ENCODE measurements at places on chromosomes 13 and 19.

DNA sequence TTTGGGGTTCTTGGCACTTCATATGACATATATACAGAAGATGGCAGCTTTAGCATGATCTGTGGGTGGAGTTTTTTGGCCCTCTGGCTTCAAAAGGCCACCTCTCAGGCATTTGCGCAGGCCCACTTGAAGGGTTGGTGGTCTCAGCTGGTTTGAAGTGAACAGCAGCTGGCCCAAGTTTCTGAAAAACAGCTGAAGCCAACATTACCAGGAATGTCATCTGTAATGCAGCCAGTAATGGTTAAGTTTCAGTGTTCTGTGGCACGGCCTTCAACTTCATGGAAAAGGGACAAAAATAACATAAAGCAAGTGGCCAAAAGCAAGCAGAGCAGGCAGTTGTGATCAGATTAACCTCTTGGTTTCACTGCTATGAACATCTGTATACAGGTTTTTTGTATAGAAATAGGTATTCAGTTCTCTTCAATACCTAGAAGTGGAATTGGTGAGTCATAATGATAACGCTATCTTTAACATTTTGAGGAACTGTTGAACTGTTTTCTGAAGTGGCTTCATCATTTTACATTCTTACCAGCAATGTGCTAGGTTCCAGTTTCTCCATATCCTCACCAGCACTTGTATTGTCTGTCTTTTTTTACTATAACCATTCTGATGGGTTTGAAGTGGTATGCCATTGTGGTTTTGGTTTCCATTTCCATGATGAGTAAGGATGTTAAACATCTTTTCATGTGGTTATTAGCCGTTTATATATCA is 245.4 kb downstream of the SHISA2 start:
- H3K27ac ChIP-seq: no peak overlapping the region
- no peaks in the 10 kb centered on the region for H3K36me3 ChIP-seq
- H3K4me3 ChIP-seq: no peak overlapping the region
- H3K27me3 ChIP-seq: peaks cover 31% of the 10 kb centered on the region

DNA sequence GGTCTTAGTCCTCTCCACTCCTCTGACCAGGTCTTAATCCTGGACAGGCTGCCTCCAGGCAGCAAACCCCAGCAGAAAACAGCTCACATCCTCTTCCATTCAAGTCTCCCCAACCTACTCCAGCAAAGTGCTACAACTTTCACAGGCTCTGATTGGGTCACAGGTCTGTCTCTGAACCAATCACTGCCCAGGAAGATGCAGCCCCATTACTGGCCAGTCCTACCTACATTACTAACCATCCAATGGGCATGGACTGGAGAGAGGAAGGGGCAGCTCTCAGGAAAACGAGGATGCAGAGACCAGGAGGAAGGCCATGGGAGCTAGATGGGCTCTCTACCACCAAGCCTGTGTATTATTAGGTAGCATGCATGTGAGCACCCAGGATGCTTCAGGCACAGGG is 12.2 kb downstream of the MED26 start:
- DNase-seq: no peak
- no peaks in the 10 kb centered on the region for H3K27me3 ChIP-seq
- H3K36me3 ChIP-seq: no peaks in the 10 kb centered on the region

DNA sequence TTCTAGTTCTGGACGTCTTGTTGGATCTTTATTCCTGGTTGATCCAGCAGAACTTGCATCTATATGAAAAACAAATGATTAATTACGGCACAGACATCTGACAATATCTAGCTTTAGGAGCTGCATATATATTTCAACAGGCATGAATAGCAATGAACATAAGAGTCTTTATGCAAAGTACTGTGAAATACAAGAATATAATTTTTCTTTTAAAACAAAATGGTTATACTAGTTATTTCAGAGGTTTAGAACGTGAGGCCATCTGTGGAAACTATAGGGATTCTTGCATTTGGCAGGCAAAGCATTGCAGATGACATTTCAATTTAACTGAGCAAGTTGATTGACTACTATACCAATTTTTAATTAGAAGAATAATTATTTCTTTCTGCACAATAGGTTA is 40.5 kb downstream of the EFNB2 start:
- no peak overlapping the region for H3K4me3 ChIP-seq
- H3K4me1 ChIP-seq: no peaks in the 10 kb centered on the region
- H3K27ac ChIP-seq: no peak overlapping the region
- no peaks in the 10 kb centered on the region for H3K27me3 ChIP-seq

GRCh38 chr19:16235811-16236652 is 38.3 kb downstream of the AP1M1 start:
- no peaks in the 10 kb centered on the region for H3K4me1 ChIP-seq
- H3K27me3 ChIP-seq: no peaks in the 10 kb centered on the region
- no peak overlapping the region for H3K27ac ChIP-seq
- no peak overlapping the region for H3K4me3 ChIP-seq

DNA sequence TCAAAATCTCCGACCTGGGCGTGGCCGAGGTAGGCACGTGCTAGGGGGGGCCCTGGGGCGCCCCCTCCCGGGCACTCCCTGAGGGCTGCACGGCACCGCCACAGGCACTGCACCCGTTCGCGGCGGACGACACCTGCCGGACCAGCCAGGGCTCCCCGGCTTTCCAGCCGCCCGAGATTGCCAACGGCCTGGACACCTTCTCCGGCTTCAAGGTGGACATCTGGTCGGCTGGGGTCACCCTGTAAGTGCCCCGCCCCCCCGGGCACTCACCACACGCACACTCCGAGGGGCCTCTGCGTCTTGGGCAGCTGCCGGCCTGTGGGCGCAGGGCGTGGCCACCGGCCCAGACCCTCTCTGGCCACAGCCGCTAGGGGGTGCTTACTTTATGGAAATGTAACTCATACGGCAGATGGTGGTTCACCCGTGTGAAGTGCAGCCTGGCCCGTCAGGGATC is 14.9 kb downstream of the STK11 start:
- peaks cover 2% of the 10 kb centered on the region for H3K36me3 ChIP-seq
- DNase-seq: no peak
- no peak overlapping the region for H3K27ac ChIP-seq
- H3K4me1 ChIP-seq: peaks cover 2% of the 10 kb centered on the region

DNA sequence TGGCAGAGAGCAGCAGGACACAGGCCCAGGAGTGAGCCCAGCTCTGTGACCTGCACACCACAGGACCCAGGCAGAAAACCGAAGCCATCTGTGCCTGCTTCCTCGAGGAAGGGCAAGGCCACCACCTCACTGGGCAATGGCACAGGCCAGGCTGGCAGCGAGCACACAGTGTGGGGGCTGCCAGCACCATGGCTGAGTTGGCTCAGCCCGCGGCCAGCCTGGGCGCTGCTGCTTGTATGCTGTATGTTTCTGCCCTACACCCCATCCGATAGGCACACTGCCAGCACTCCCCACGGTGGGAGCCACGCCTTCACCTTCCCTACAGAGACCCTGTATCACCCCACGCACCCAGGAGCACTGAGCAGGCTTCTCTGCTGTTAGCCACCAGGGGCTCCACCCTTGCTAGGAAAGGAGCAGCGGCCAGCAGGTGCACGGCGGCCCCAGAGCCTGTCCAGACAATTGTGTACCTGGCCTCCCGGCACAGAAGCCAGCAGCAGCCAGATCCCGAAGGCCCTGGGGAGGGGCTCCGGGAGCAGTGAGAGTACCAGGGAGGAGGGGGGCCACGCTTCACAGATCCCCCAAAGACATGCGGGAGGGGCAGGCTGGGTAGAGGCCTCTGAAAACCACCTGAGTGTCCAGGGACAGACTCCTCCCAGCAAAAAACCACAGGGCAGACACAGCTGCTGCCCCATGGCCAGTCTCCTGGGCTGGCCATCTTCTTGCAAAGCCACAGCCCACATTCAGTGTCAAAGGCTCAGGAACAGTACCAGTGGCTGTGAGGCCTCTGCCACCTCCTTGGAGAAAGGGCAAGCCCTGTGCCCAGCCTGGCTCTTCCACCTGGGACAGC is 56.1 kb downstream of the MLLT1 start:
- peaks cover 3% of the 10 kb centered on the region for H3K4me1 ChIP-seq
- H3K27me3 ChIP-seq: no peaks in the 10 kb centered on the region
- H3K27ac ChIP-seq: no peak overlapping the region
- H3K4me3 ChIP-seq: no peak overlapping the region
- DNase-seq: no peak
- H3K36me3 ChIP-seq: peaks cover 2% of the 10 kb centered on the region

DNA sequence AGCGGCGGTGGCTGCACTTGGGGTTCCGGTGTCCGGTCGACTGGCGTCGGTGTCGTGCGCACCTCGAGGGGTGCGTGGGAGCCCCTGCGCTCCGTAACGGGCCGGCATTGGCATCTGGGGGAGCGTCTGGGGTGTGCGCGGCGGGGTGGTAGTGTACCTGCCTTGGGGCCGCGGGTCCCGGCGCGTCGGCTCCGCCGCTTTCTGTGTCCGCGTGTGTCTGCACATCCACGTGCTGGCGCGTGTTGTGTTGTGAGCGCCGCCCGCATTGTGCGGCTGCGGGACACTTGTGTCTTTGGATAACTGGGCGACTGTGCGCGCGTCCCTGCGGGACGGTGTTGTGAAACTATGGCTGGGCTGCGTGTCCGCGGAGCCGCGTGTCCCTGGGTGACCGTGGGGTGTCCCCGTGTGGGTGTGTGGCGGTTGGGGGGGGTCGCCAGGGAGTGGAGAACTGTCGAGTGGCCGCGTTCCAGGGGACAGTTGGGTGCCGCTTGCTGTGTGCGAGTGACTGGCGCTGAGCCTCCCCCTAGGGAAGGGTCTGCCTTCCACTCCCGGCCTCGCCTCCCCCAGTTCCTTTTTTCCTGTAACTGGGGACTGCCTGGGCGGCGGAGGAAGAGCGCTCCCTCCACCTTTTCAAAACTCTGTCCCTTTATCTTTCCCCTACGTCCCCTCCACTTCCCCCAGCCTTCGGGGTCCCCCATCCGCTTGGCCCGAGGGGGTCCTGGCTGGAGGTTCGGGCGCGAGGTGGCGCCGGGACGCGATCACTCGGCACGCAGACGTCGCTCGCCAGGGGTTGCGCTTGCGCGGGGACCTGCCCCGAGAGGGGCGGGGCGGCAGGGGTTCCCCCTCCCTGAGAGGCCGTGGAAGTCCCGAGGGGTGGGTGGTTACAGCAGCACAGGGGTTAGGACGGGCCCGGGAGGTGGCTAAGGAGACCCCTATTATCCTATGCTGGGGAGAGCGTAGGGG is 5.7 kb upstream of the NFIC start:
- H3K36me3 ChIP-seq: no peaks in the 10 kb centered on the region
- DNase-seq: no peak
- H3K4me1 ChIP-seq: peaks cover 48% of the 10 kb centered on the region
- peak overlapping the region; percentile 91 for H3K4me3 ChIP-seq

DNA sequence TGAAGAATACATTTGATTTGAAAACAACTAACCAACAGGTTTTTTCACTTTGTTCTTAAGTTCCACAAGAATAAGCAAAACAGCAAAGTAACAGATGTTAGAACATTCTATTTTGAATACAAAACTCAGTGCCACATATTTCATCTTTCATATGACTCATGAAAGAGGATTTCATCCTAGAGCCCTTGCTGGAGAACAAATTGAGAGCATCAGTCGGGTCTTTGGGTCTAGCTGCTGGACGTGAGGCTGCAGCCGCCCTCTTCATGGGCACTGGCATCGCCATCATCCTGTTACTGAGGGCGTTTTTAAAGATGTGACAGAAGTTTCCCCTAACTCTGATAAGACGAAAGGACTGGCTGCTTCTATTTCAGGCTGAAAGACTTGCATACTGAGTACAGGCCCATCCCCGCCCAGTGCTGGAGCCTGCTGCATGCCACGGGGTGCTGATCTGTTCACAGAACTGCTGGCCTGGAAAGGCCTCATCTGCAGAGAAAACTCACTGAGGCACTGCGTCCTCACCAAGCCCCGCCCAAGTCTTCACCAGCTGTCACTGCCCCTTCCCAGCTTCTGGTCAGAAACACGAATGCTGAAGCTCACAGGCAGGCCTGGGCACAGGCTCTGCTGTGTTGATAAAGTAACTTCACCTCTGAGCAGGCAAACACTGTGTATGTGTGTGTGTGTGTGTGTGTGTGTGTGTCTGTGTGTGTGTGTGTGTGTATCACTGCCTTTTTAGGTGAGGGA is 101.4 kb downstream of the TUBGCP3 start:
- no peaks in the 10 kb centered on the region for H3K4me1 ChIP-seq
- no peak for DNase-seq
- H3K27ac ChIP-seq: no peak overlapping the region
- no peaks in the 10 kb centered on the region for H3K36me3 ChIP-seq
- H3K4me3 ChIP-seq: no peak overlapping the region
- H3K27me3 ChIP-seq: no peaks in the 10 kb centered on the region

GRCh38 chr13:47549219-47549752 is 451.8 kb downstream of the SUCLA2 start:
- H3K4me3 ChIP-seq: no peak overlapping the region
- H3K27ac ChIP-seq: no peak overlapping the region
- no peaks in the 10 kb centered on the region for H3K4me1 ChIP-seq
- no peaks in the 10 kb centered on the region for H3K27me3 ChIP-seq
- no peaks in the 10 kb centered on the region for H3K36me3 ChIP-seq

DNA sequence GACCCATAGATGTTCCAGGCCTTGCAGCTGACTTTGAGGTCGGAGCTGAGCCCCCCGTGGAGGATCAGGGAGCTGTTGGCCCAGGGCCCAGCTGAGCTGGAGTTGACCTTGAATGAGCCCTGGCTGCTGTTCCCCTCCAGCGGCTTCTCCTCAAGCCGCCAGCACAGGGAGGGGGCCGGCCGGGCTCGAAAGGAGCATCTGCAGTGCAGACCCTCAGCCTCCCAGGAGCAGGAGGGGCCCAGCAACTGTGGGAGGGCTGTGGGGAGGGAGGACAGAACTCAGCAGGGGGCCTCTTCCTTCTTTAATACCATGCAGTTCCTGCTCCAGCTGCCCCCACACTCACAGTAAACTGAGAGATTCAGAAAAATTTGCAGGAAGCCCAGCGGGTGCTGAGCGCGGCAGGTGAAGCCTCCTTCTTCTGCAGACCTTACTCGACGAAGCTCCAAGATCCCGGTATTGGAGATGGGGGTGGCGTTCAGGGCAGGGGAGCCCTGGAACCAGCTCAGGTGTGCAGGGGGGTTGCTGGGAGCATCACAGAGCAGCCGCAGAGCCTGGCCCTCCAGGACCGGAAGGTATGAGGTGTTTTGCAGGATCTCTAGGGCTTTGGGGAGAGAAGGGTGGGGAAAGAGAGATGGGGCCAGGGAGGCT is 2.6 kb downstream of the SIGLEC5 start:
- H3K36me3 ChIP-seq: no peaks in the 10 kb centered on the region
- H3K27me3 ChIP-seq: peaks cover 26% of the 10 kb centered on the region
- H3K27ac ChIP-seq: no peak overlapping the region
- H3K4me1 ChIP-seq: no peaks in the 10 kb centered on the region

GRCh38 chr19:2254064-2254872 is 1.9 kb downstream of the JSRP1 start:
- H3K27ac ChIP-seq: no peak overlapping the region
- no peaks in the 10 kb centered on the region for H3K4me1 ChIP-seq
- no peak overlapping the region for H3K4me3 ChIP-seq
- no peak for DNase-seq

GRCh38 chr19:41799444-41800000 is 3.1 kb downstream of the CEACAM3 start:
- peaks cover 16% of the 10 kb centered on the region for H3K27me3 ChIP-seq
- H3K27ac ChIP-seq: no peak overlapping the region
- no peaks in the 10 kb centered on the region for H3K36me3 ChIP-seq
- H3K4me3 ChIP-seq: no peak overlapping the region
- DNase-seq: no peak
- H3K4me1 ChIP-seq: no peaks in the 10 kb centered on the region

Measured in HCT116 (cell line).